SHP77 treated with DMSO at 0.1 percent for 48 hours (cell line): ENCODE measurements at places on chromosomes 1 and 21.

GRCh38 chr1:114040273-114041015 lies 61.2 kb downstream of the OLFML3 start:
- DNase-seq, result no peak

GRCh38 chr1:21198929-21199328 lies 22.2 kb upstream of the EIF4G3 start:
- no peak for DNase-seq

DNA sequence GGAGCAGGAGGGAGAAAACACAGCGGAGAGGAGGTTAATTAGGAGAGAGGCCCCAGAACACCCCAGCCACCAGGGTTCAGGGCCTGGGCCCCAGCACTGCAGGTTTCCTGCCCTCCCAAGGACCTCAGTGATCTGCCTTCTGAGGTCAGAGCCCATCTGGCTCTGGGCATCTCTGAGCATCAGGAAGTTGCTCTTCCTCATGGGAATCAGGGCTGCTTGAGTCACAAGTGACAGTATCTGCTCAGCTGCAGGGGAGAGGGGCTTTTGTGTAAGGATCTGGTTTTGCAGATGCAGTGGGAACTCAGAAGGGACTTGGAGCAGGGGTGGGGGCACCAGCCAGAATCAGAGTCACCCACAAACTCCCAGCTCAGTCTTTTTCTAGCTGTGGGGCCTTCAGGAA lies 472.1 kb downstream of the PTPRU start:
- no peak for DNase-seq

DNA sequence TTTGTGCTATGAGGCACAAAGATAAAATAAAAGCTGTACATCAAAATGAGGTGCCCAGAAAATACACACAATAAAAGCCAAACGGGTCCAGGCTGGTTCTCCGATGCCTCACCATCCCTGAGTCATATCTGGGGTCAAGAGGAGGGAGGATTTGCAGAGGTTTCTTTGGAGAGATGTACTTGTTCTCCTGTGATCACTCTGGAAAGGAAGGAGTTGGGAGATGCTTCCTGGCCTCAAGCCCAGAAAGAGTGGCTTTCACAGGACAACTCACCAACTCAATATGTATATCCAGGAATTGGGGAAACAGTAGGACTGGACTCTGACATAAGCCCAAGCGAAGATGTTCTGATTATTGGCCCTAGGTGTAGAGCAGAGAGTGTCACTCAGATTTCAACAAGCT lies 51.9 kb downstream of the DIPK1A start:
- DNase-seq, result peak; percentile 6

DNA sequence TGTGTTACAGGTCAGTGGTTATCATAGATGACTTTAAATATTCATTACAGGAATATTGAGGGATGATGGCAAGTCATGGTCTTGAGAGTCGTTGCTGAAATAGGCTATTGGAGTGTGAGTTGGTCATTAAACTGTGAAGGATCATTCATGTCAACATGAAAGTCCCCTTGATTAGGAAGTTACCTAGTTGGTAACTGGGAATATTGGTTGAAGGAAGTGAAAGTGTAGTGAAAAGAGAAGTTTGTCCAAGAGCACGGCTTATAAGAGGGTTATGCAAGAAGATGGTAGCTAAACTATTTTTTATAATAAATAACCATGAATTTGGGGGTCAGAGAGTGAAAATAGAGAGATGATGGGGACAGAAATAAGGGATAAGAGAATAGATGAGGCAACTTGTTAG lies 16.9 kb downstream of the CRB1 start:
- DNase-seq, result no peak

DNA sequence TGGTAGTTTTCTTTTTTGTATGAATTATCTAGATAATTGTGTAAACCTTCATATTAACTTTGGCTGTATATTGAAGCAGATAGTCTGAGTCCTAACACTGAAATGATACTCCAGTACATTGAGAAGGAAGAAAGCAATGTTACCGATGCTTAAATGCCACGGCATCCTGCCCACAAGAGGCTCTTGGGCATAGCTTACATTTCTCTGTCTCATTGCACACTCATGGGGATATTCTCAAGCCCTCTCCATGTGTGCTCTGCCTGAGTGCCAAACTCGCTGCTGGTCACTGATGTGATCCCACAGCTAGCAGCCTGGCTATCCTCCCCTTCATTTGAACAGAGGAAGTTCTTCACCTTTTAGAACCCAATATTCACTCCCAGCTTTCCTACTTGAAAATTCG lies 179.4 kb downstream of the TGFB2 start:
- DNase-seq, result no peak

DNA sequence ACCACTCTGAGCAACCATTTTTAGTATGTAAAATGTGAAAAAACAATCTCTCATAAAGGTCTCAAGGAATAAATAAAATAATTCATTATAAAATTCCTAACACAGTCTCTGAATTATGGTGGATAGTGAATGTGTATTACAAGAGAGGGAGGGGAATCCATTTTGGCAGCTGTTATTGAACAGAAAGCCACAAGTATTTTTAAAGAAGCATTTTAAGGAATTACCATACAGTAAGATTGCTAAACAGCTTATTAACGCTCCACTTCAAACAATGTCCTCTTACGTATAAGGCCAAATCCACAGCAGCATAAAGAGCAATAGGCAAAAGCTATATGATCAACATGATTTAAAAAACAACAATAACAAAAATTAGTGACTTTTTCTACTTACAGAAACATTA lies 18.4 kb downstream of the PIGK start:
- no peak for DNase-seq

- DNase-seq, result no peak
These were observed 6.8 kb downstream of the MTFR1L start for GRCh38 chr1:25826571-25826970.

DNA sequence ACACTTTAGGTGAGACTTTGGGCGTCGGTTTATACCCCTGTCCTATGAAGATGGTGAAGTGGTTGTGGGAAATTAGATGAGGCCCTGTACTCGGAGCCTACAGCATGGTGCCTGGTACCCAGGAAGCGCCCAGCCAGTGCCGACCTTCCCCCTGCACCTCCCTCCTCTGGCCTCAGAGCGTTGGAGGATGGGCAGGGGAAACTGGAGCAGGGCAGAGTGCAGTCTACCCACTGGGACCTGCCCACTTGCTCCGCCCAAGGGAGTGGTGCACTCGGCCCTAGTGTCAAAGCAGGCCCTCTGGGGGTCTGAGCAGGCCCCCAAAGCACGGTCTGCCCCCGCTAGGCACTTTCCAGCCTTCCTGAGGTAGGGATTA lies 13.0 kb upstream of the TTC22 start:
- DNase-seq, result no peak

DNA sequence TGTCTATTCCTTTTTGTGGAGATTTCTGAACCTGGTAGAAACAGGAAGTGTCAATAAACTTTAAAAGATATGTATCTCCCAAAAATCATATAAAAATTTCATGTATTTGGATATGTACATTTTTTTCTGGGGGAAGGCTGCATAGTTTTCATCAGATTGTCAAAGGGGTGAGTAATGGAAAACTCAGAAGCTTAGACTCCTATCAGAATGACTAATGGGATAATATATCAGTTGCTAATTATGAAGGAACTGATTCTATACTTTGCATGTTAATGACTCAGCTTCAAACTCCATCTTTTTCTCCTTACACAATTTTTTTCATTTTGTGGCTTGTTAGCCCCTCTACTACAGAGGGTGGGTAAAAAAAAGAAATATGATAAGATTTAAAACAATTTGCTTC lies 55.9 kb downstream of the GON4L start:
- no peak for DNase-seq

DNA sequence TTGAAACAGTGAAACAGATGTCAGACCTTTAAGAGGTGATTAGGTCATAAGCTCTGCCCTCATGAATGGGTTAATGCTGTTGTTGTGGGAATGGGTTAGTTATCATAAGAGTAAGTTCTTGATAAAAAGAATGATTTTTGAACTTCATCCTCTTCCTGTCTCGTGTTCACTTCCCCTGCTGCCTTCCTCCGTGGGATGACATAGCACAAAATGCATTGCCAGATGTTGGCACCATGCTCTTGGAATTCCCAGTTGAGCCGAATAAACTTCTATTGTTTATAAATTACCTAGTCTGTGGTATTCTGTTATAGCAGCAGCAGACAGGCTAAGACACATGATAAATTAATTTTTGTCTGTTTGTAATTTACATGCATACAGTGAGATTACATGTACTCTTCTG lies 112.0 kb upstream of the LRRC7 start:
- DNase-seq, result no peak

DNA sequence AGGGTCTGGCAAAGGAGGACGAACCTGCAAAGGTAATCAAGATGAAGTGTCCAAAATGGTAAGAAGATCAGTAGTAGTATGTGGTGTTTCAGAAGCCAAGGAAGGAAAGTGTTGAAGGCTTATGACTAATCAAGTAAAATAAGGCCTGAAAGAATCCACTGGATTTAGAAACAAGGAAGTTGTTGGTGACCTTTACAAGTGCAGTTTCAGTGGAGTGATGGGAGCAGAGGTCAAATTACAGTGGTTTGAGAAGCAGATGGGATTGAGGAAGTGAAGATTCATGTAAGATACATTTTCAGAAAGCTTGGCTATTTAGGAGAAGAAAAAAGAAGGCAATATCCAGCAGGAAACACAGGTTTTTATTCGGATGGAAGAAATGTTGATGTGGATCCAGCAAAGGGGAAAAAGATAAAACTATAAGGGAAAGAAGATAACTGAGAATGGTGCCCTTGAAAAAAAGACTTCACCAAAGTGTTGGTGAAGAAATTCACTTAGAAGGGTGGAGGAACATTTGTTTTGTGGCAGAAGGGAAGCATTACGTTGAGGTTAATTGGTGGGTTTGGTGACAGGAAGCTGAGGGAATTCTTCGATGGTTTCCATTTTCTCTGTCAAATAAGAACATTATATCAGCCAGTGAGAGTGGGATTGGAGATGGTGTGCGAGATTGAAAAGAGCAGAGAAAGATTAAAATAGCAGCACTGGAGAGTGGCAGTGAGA lies 2.1 kb downstream of the ARMH1 start:
- DNase-seq, result no peak

DNA sequence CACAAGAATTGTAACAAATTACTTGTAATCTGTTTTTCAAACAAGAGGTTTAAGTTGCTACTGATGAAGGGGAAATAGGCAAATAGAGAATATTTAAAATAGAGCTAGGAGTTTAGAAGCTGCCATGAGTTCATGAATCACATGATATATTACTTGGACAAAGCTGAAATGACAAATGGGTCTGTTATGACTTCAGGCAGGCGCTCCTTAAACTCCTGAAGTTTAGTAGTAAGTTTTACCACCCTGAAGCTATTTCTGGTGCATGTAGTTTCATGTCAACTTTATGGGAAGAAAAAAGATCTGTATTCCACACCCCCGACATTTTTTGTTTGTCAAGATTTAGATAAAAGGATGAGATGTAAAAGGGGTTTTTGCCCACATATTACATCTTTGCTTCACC lies 58.5 kb downstream of the PLA2G4A start:
- DNase-seq, result no peak
